ENCODE measurements at places on chromosomes 3 and 15.

DNA sequence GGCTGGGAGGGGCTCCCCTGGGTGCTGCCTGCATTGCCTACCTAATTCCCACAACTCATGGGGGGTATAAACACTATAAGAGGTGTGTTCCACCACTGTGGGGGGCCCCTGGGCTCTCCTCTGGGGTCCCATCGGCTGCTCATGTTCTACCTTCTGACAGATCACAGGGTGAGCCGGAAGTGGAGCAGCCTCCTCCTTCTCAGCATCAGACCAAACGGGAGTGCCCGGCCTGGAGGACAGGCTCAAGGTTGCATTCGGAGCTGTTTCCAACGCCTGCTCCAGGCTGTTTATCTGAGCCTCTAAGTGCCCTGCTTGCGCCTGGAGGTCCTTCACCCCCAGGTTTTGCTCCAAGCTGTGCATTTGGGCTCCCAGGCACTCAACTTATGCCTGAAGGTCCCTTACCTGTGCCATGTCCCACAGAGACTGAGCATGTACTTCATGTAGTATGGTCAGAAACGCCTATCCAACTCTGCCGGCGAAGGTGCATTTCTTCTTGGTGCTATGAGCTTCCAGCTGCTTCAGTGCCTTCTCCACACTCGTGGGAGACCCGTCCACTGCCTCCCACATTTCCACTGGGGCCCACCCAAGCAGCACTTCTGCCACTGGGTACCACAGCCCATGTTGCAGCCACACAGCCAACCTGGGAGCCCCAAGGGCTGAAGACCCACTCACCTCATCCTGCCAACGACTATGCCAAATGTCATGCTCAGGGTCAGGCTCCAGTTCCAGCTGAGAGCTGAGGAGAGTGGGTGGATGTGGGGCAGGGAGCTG, 232.1 kb downstream of the IGSF11 start:
- DNase-seq = no peak

GRCh38 chr15:51049081-51049480, 45.6 kb downstream of the TNFAIP8L3 start:
- no peak for DNase-seq

GRCh38 chr15:70258369-70259027, 160.8 kb upstream of the TLE3 start:
- no peak for DNase-seq

GRCh38 chr3:10972072-10972782, 20.3 kb upstream of the SLC6A1 start:
- no peak for DNase-seq

- DNase-seq = no peak
These were observed 183.8 kb upstream of the NR2F2 start for GRCh38 chr15:96146726-96147125.

DNA sequence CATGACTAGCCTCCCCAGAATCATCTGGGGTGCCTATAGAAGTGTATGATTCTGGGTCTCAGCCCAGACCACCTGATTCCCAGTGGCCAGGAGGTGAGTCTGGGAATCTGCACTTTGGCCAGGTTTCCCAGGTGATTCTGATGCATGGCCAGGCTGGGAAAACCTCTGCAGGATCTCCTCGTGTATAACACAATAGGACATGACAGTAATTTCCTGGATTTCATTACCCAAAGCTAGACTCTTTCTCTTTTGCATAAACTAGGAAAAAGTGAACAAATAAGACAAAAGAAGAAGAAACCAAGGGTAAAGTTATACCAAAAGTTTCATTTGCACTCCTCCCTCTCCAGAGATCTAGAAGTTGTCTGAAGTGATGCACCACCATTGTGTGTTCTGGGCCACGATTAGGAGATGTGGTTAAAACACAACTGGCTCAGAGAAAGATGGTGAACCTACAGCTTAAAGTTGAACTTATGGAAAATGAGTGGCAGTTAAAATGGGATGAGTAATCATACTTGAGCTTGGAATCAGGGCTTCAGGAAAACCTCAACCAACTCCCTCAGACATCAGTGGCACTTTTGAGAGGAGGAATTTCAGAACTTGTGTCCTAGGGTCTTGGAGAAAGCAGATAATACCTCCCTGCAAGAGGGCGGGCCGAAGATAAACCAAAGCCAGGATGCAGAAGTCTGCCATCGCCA, 109.2 kb upstream of the LRTM1 start:
- no peak for DNase-seq

GRCh38 chr3:152402695-152403451, 134.1 kb downstream of the MBNL1 start:
- DNase-seq = no peak

DNA sequence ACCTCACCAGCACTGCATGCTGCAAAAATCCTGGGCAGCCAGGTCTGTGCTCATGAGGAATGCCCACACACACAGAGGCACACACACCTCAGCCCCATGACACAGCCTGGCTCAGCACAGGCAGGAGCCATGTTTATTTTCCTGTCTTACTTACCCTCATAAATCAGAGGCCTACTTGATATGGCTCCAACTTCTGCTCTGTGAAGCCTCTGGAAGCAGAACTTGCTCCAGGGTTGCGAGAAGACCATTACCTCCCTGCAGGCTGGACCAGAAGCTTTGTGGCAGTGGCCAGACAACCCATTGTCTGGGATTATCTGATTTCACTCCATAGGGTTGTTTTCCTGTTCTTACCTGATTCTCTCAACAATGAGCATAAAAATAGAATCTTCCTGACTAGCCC, 43.8 kb upstream of the CMTM8 start:
- DNase-seq = no peak

DNA sequence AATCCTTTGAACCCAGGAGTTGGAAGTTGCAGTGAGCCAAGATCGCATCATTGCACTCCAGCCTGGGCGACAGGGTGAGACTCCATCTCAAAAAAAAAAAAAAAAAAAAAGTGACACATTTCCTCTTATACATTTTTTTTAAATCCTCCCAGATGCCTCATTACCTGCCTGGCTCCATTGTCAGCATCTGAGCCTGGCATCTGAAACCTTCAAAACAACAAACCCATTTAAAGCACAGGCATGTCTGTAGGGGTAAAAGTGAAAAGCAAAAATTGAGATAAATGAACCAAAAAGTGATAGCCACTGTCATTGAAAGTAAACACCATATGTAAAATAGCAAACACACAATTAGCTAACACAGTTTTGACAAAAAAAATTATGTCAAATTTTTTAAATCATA, 38.6 kb downstream of the OSBPL10 start:
- no peak for DNase-seq

DNA sequence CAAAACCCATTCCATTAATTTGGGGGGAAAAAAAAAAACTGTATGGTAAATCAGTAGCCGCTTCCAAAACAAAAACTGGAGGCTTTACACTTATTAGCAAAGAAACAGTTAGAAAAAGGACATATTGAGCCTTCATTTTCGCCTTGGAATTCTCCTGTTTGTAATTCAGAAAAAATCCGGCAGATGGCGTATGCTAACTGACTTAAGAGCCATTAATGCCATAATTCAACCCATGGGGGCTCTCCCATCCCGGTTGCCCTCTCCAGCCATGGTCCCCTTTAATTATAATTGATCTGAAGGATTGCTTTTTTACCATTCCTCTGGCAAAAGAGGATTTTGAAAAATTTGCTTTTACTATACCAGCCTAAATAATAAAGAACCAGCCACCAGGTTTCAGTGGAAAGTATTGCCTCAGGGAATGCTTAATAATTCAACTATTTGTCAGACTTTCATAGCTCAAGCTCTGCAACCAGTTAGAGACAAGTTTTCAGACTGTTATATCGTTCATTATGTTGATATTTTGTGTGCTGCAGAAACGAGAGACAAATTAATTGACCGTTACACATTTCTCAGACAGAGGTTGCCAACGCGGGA, 9.4 kb upstream of the RPL24 start:
- peak; percentile 70 for DNase-seq

DNA sequence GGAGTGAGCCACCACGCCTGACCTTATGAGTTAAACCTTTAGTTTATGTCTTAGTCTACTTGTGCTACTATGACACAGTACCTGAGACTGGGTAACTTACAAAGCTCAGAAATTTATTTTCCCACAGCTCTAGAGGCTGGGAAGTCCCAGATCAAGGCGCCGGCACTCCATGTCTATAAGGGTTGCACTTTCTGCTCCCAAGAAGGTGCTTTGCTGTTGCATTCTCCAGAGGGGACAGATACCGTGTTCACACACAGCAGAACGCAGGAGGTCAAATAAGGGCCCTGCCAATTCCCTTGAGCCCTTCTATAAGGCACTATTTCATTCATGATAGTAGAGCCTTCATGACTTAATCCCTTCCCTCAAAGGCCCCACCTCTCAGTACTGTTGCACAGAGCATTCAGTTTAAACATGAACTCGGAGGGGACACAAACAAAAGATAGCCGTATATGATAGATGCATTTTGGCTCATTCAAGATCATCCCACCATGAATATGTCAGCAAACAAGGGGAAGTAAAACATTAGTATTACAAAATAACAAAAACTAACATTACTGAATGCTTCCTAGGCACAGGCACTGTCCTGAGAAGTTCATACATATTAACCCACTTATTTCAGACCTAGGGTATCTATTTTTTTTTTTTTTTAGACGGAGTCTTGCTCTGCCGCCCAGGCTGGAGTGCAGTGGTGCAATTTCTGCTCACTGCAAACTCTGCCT, 26.5 kb downstream of the PLA1A start:
- DNase-seq = no peak

- DNase-seq = no peak
These were observed 137.0 kb upstream of the SLCO3A1 start for GRCh38 chr15:91716536-91716935.

DNA sequence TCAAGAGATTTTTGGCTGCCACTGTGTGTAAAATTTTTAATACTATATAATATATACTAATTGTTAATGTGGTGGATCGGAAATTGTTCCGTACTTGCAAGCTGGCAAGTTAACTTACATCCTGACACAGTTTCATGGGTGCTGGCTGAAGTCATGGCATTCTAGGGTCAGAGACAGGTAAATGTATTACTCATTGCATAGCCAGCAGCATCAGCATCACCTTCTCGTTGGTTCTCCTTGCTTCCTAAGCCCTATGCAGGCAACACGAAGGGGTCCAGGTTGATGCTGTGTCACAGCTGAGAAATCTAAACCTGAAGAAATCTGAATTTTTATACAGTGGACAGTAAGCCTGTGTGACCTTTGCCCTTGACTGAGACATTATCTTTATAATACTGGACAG, 162.7 kb downstream of the KLHL25 start:
- no peak for DNase-seq

DNA sequence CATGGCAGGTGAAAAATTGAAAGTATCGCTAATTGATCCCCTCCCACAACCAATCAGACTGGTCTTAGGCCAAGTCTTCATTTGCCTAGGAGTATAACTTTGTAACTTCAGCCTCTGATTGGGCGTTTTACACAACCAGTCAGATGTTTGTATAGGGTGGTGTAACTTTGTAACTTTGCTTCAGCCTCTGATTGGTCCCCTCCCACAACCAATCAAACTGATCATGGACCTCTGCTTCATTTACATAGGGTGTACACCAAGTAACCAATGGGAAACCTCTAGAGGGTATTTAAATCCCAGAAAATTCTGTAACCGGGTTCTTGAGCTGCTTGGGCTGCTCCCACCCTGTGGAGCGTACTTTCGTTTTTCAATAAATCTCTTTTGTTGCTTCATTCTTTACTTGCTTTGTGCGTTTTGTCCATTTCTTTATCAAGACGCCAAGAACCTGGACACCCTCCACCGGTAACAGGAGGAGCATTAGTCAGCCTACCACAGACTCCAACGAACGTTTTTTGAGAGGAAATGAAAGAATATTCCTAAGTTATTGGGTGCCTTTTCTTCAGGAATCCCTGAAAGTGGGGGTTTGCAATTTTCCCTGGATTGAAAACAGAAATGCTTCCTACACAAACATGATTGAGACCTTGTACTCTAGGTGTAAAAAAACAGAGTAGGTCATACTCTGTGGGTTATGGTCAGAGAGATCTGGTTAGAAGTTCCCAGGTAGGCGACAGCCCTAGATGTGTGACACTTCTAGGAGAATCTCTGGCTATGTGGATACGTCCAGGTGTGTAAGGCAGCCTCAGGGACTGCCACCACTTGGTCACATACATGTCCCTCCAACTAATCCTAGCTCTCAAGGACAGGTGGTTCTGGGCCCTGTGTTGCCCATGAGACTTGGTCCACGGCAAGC, 5.5 kb upstream of the SACM1L start:
- DNase-seq = no peak

- no peak for DNase-seq
These were observed 90.0 kb downstream of the FAM174B start for GRCh38 chr15:92565351-92566125.

- DNase-seq = no peak
These were observed 105.9 kb downstream of the KCNH8 start for GRCh38 chr3:19254189-19254588.

DNA sequence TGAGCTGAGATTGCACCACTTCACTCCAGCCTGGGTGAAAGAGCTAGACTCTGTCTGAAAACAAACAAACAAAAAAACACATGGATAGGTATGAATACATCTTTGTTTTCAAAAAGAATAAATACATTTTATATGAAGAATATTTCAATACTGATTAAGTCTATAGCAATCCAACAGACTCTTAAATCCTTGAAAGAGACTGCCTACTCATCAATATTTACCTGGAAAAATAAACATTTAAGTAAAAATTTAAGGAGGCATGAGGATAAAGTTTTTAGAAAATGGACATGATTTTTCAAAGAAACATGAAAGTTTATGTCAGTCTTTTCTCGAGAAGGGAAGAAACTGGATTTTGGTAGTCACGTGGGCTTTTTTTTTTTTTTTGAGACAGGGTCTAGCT, 5.4 kb downstream of the NKIRAS1 start:
- DNase-seq = no peak

DNA sequence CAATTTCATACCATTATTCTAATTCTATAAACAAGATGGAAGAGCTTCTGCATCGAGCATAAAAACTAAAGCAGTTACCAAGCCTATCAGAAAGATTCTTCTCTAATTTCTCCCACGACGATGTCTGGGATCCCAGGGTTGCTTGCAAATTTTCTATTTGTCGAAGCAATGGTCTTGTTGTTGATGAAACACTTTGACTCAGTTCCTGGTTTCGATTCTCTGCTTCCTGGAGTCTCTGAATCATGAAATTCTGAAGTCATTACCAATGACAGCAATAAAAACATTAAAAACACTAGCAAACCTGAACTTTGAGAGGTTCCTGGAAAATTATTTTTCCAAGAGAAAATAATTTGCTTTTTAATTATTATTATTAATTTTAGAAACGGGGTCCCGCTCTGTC, 18.7 kb downstream of the TMF1 start:
- DNase-seq = peak; percentile 84

- no peak for DNase-seq
These were observed 30.1 kb downstream of the CCDC54 start for GRCh38 chr3:107407355-107407754.

- no peak for DNase-seq
These were observed 11.3 kb upstream of the THRB start for GRCh38 chr3:24505691-24506550.

DNA sequence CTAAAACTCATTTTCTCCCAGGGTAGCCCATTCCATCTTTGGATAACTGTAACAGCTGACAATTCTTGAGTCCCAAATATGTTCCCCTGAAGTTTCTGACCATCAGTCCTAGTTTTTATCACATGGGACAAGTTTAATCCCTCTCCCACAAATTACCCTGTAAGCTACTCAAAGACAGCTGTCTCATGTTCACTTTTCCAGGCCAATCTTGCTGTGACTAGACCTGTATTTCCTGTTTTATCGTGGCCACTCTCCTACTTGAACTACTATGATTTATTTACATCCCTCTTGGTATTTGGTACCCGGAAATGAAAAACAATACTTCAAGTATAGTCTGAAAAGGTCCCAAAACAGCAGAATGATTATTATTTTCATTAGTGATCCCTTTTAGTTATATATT, 95.1 kb upstream of the MEX3B start:
- no peak for DNase-seq
